T-helper 1 cell treated with Interleukin-12 subunit alpha and Interleukin-12 subunit beta and Interleukin-4 antibody, amounts not matched to agents 30 ng/mL and 1 ng/mL, for 36 hours (primary cell): ENCODE measurements at places on chromosomes 7 and 10. TPM values are rescaled to one million over a fixed set of nuclear protein-coding genes. Genes with fewer than 3 reads are reported as not detected.

Gene CDC14C
- not detected in 2 replicates for total RNA-seq

Gene CLCN1
- total RNA-seq, result 0.07 TPM in 2 replicates

Gene STEAP1B
- total RNA-seq, result 0.39 and 0.41 TPM in 2 replicates

Gene PIP
- not detected in 2 replicates for total RNA-seq

Gene WNT2
- total RNA-seq, result not detected in 2 replicates

Gene C1QL3
- not detected in 2 replicates for total RNA-seq

Gene MCM10
- total RNA-seq, result 50.7 and 55.5 TPM in 2 replicates

Gene SERPINE1
- total RNA-seq, result 0.17 TPM in 1 of 2 replicates, not detected in the other

Gene FAM221A
- 4.2 and 6.5 TPM in 2 replicates for total RNA-seq

Gene SDK1
- total RNA-seq, result 0.20 and 0.34 TPM in 2 replicates

Gene NPY4R
- not detected in 2 replicates for total RNA-seq

Gene ANKRD22
- 0.42 TPM in 1 of 2 replicates, not detected in the other for total RNA-seq

Gene CALHM3
- total RNA-seq, result 0.20 TPM in 1 of 2 replicates, not detected in the other

Gene PAX4
- not detected in 2 replicates for total RNA-seq

Gene BMPR1A
- total RNA-seq, result 8.9 and 9.0 TPM in 2 replicates

Gene FAM20C
- total RNA-seq, result 0.10 TPM in 1 of 2 replicates, not detected in the other

Gene NKX2-3
- not detected in 2 replicates for total RNA-seq

Gene HTR5A
- total RNA-seq, result not detected in 2 replicates

Gene HECW1
- not detected in 2 replicates for total RNA-seq

Gene AKR1C1
- 1.3 and 1.4 TPM in 2 replicates for total RNA-seq

Gene IL6
- 1.2 and 1.7 TPM in 2 replicates for total RNA-seq

Gene HOXA5
- total RNA-seq, result not detected in 2 replicates

Gene GIMAP8
- 54.3 and 54.5 TPM in 2 replicates for total RNA-seq

Gene UBE2D1
- total RNA-seq, result 14.9 and 18.6 TPM in 2 replicates

Gene ACSM6
- total RNA-seq, result not detected in 2 replicates

Gene PIK3CG
- total RNA-seq, result 36.5 and 39.3 TPM in 2 replicates

Gene RNF32
- 3.7 TPM in 2 replicates for total RNA-seq

Gene CALN1
- 0.15 and 0.20 TPM in 2 replicates for total RNA-seq

Gene STEAP1
- 1.9 and 2.4 TPM in 2 replicates for total RNA-seq

Gene CPN1
- total RNA-seq, result not detected in 2 replicates

Gene PLPP4
- not detected in 2 replicates for total RNA-seq
